ENCODE measurements at places on chromosomes 2 and 18. TPM values are rescaled to one million over a fixed set of nuclear protein-coding genes. Genes with fewer than 3 reads are reported as not detected.
A peak's percentile ranks its signal among the peaks of the same experiment; 100 is the strongest.

- peaks cover 12% of the 10 kb centered on the region for H3K4me1 ChIP-seq
- H3K4me3 ChIP-seq: peak overlapping the region; percentile 67
- DNase-seq: peak; percentile 75
- H3K27ac ChIP-seq: no peak overlapping the region
Measured at GRCh38 chr2:96144481-96145035, 682 bp downstream of the DUSP2 start.

DNA sequence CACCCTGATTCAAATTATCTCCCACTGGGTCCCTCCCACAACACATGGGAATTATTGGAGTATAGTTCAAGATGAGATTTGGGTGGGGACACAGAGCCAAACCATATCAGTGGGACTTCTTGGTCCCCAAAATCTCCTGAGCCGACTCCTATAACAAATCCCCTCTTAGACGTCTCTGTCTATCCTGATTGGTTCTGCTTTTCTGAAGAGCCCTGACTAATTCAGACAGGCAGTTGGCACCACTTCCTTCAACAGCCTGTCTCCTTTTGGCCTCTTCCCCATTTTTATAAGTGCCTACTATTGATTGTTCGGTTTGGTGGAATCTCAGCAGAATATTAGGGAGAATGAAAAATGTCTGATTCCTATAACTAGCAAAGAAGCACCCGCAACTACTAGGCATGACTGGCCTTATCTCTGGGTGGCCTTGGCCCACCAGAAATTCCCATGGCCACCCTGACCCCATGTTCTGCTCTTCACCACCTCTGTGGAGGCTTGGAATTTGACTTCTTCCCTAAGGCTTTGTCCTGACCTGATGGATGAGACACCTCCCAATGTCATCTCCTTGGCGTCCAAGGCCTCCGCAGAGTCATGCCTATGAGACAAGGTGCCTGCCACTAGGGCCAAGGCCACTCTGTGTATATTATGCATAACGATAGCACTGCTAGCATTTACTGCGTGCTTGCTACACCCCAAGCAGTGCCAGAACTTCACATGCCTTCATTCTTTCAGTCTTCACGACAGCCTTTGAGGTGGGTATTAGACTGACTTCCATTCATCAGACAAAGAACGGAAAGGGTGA lies 218.9 kb upstream of the COPS8 start:
- no peaks in the 10 kb centered on the region for H3K27me3 ChIP-seq
- H3K4me3 ChIP-seq: no peak overlapping the region
- no peak for DNase-seq
- H3K27ac ChIP-seq: no peak overlapping the region
- peaks cover 51% of the 10 kb centered on the region for H3K4me1 ChIP-seq
- H3K36me3 ChIP-seq: peaks cover 3% of the 10 kb centered on the region

GRCh38 chr2:110813896-110814295 lies 81.5 kb downstream of the ACOXL start:
- H3K4me1 ChIP-seq: peaks cover 3% of the 10 kb centered on the region
- H3K36me3 ChIP-seq: no peaks in the 10 kb centered on the region
- H3K4me3 ChIP-seq: no peak overlapping the region

- H3K36me3 ChIP-seq: no peaks in the 10 kb centered on the region
- no peak for DNase-seq
- H3K4me1 ChIP-seq: no peaks in the 10 kb centered on the region
- no peak overlapping the region for H3K4me3 ChIP-seq
- no peak overlapping the region for H3K27ac ChIP-seq
- peaks cover 1% of the 10 kb centered on the region for H3K27me3 ChIP-seq
Measured at GRCh38 chr18:52869942-52870907, 530.2 kb downstream of the DCC start.

DNA sequence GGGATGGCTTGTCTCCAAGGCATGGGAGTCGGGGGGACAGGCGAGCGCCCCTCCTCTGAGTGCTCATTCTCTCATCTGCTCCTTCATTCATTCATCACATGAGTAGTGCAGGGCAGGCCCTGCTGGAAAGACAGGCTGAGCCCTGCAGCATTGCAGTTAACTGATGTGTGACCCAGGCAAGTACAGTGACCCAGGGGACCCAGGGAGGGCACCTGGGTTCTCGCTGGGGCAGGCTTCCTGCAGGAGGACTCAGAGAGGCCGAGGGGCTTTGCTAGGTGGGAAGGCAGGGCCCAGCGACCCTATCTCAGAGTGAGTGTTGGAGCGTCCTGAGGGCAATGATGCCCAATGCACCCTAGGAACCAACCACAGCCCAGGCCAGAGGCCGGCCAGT lies 30.6 kb downstream of the HJURP start:
- H3K27ac ChIP-seq: no peak overlapping the region
- H3K36me3 ChIP-seq: no peaks in the 10 kb centered on the region
- no peak overlapping the region for H3K4me3 ChIP-seq
- peaks cover 6% of the 10 kb centered on the region for H3K27me3 ChIP-seq

GRCh38 chr18:21741562-21742314 lies 1.1 kb downstream of the MIB1 start:
- DNase-seq: no peak
- peak overlapping the region; percentile 81 for H3K4me3 ChIP-seq
- H3K4me1 ChIP-seq: peaks cover 45% of the 10 kb centered on the region
- peaks cover 3% of the 10 kb centered on the region for H3K36me3 ChIP-seq
- peak overlapping the region; percentile 81 for H3K27ac ChIP-seq

- no peaks in the 10 kb centered on the region for H3K27me3 ChIP-seq
- DNase-seq: no peak
- H3K36me3 ChIP-seq: peaks cover 15% of the 10 kb centered on the region
- no peaks in the 10 kb centered on the region for H3K4me1 ChIP-seq
- H3K27ac ChIP-seq: no peak overlapping the region
Measured at GRCh38 chr2:239058766-239059165, 210.9 kb downstream of the TWIST2 start.

DNA sequence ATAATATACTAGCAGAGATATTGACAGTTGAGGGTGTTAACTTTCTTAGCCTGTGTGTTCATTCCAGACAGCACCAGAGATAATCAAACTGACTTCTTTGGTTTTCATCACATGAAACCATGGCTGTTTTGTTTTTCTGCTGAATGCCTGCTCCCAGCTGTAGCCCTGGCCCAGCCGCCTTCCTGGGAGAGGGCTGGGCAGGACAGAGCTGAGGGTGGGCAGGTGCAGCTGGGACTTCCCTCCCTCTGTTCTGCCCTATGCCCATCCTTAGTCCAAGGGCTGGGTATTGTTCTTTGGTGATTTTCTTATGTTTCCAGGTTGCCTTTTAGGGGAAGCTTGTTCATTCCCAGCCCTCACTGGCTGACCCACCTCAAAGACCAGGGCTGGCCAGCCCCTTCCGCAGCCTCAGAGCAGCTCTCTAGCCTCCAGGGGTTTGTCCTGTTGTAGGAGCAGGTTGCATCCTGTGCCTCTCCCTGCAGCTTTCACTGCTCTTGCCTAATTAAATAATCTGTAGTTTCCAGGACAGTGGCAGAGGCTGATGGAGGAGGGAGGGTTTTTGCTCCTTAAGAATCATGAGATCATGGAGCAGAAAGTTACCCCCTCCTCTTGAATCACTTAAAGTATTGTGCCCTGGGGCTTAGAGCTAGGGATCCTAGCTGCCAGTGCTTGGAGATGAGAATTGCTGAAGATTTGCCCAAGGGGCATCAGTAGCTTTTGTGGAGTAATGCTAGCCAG lies 61.4 kb downstream of the MTCL1 start:
- DNase-seq: no peak
- no peak overlapping the region for H3K27ac ChIP-seq
- H3K27me3 ChIP-seq: no peaks in the 10 kb centered on the region
- no peak overlapping the region for H3K4me3 ChIP-seq
- H3K4me1 ChIP-seq: peaks cover 18% of the 10 kb centered on the region

DNA sequence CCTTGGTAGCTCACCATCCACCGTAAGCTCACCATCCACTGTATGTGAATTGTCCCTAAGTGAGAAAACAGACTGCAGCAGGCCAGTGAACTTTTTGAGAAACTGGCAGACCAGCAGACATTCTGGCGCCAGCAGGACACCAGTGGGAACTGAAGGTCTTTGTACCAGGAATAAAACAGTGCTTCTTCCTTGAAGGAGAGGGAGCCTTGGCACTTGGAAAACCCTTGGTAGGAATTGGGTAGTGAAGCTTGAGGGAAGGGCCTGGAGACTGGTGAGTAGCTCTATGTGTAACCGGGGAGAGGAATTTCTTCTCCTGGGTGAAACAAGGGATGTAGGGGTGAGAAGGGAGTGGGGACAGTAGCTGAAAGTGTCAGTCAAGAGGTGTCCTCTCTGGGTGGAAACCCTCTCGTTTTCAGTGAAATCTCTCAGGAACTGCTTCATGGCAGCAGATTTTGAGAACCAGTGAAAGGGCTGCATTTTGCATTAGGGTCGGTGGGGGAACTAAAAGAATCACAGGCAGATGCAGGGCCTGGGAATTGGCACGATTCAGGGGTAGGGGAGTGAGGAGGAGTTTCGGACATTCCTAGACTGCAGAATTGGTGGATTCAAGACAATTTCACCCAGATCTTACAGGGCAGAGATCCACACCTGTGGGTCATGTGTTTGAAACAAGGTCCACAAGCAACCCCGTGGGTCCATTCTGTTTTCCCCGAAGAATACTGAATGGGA lies 131.5 kb upstream of the DLX2 start:
- peak overlapping the region; percentile 75 for H3K4me3 ChIP-seq
- peaks cover 5% of the 10 kb centered on the region for H3K36me3 ChIP-seq
- no peak for DNase-seq
- no peak overlapping the region for H3K27ac ChIP-seq
- peaks cover 21% of the 10 kb centered on the region for H3K27me3 ChIP-seq

- peak overlapping the region; percentile 19 for H3K27ac ChIP-seq
- no peak overlapping the region for H3K4me3 ChIP-seq
- DNase-seq: no peak
- H3K36me3 ChIP-seq: no peaks in the 10 kb centered on the region
- H3K4me1 ChIP-seq: peaks cover 10% of the 10 kb centered on the region
- H3K27me3 ChIP-seq: no peaks in the 10 kb centered on the region
Measured at GRCh38 chr18:41553716-41554115, 401.3 kb upstream of the PIK3C3 start.

GRCh38 chr2:9770308-9771100 lies 72.8 kb upstream of the TAF1B start:
- DNase-seq: no peak
- H3K27ac ChIP-seq: peak overlapping the region; percentile 45

DNA sequence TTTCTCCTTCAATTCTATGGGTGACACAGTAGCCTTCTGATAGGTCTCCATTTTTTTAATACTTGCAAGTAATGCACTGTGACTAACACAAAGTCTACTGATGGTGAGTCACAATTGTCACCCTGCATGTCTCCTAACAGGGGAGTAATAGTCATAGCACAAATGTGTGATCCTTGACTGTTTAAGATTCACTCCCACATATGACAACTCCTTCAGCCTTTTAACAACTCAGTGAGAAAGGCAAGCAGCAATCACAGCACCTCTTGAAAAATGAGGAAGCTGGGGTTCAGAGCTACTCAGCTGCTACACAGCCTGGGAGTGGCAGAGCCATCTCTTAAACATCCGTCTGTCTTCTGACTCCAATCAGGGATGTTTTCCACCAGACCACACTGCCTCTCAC lies 63.8 kb downstream of the EHD3 start:
- H3K4me3 ChIP-seq: no peak overlapping the region
- peak overlapping the region; percentile 88 for H3K27ac ChIP-seq
- no peak for DNase-seq
- peaks cover 27% of the 10 kb centered on the region for H3K4me1 ChIP-seq

- H3K4me1 ChIP-seq: peaks cover 9% of the 10 kb centered on the region
- H3K36me3 ChIP-seq: no peaks in the 10 kb centered on the region
- H3K27me3 ChIP-seq: no peaks in the 10 kb centered on the region
- H3K27ac ChIP-seq: no peak overlapping the region
- DNase-seq: no peak
Measured at GRCh38 chr2:236507393-236508085, 62.1 kb upstream of the ACKR3 start.

DNA sequence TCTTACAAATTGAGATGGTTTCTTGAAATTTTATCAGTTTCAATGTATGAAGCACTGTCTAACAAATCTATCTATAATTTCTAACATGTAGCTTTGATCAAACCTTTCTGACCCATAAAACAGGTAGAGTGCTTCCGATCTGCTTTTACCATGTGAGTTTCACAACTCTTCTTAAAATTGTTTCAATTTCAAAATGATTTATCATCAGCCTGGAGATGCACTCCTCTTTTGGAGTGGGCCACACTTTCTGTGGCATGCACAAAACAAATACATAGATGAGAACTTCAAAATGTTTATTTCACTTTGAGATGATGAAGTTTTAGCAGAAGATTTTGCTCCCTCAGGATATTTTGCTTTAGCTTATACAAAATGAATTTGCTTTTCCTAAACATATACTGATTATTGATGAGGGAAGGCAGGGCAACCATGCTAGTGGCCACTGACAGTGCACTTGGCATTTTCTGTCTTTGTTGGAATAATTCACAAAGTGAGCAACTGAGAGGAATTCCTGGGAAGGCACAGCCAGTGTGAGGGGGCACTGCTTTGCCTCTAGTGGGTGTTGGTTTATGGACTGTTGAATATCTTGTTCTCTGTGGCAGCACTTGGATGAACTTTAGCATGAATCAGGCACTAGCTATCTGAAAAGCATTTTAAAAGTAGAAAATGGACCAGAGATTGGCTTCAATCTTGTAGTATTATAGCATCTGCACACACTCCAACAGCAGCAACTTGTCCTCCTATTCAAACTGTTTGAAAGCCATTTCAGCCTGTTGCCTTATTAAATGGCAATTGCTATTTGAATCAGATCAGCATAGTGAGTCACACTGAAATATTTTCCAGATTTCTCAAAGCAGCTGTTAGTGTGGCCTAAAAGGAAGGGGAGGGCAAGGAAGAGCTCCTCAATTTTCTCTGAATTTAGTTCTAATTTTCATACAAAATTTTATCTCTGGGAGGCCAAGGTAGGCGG lies 193.2 kb downstream of the CCDC85A start:
- H3K4me1 ChIP-seq: peaks cover 4% of the 10 kb centered on the region
- no peak for DNase-seq
- no peaks in the 10 kb centered on the region for H3K36me3 ChIP-seq
- H3K27me3 ChIP-seq: peaks cover 4% of the 10 kb centered on the region

DHX57 gene
- total RNA-seq: 13.6 TPM

RAMP1 gene
- total RNA-seq: 176 TPM

ARID5A gene
- total RNA-seq: 14.4 TPM

TMEM17 gene
- total RNA-seq: 3.8 TPM
